ENCODE measurements at places on chromosomes 16 and 17. TPM values are rescaled to one million over a fixed set of nuclear protein-coding genes. Genes with fewer than 3 reads are reported as not detected.
A peak's percentile ranks its signal among the peaks of the same experiment; 100 is the strongest.

GRCh38 chr16:74936902-74937560 lies 47.9 kb downstream of the WDR59 start:
- H3K27ac ChIP-seq: no peak overlapping the region
- no peak overlapping the region for H3K4me3 ChIP-seq
- no peak for DNase-seq
- H3K4me1 ChIP-seq: no peaks in the 10 kb centered on the region

CTCF gene
- 60.6 TPM for total RNA-seq

DNA sequence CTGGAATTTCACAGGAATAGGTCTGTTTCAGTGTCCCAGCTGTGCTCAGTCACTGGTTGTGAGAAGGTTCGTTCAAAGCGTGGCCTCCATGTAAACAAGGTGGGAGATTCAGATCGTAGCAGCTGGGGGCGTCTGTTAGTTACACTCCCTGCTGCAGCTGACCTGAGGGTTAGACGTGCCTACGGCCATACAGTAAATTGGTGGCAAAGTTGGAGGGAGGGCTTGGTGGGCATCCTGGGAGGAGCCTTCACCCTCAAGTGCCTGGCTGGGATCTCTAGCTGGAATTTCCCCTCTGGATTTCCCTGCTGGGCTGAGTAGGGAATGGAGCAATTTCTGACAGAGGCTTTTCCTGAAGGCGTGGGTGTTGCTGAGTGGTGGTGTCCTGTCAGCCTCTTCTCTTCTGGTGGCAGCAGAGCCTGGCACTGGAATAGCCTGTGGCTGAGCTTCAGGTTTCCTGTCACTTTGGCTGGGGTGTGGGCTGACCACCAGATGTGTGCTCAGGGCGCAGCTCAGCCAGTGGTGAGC lies 6.4 kb downstream of the FCSK start:
- H3K27ac ChIP-seq: peak overlapping the region; percentile 33
- no peaks in the 10 kb centered on the region for H3K27me3 ChIP-seq
- no peak for DNase-seq

GRCh38 chr17:8128125-8128784 lies 4.3 kb upstream of the HES7 start:
- no peak for DNase-seq
- H3K27me3 ChIP-seq: peaks cover 68% of the 10 kb centered on the region
- no peak overlapping the region for H3K4me3 ChIP-seq
- H3K36me3 ChIP-seq: no peaks in the 10 kb centered on the region
- H3K4me1 ChIP-seq: peaks cover 23% of the 10 kb centered on the region

DNA sequence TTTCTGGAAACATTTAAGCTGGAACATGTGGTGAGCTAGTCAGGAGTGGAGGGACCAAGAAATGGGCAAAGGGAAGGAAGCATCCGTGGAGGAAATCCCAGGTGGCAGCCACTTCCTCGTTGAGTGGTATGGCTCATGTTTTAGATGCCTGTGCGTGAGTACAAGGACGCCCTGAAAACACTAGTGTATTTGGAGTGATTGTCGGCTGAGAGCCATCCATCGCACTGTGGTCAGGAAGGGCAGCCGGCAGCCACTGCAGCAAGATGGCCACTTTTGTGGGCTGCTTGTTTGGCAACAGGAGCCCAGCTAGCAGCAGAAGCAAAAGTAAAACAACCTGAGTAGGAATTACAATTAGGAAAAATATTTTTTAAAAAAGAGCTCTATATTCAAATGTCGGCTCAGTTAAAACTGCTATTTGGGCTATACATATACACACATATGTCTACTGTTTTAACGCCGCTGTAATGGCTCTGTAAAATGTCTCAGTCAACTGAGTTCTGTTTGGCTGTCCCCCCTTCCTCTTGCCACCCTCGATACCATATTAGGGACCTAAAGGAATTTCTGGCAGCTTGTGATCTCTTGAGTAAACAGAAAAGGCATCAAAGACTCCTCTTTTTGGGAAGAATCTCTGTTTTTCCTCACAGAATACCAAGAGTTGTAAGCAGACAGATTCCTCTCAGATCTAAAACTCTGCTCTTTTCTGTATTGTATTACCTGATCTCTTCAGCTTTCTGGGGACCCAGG lies 39.2 kb downstream of the BRD7 start:
- H3K36me3 ChIP-seq: peaks cover 47% of the 10 kb centered on the region
- no peaks in the 10 kb centered on the region for H3K27me3 ChIP-seq
- no peak overlapping the region for H3K27ac ChIP-seq
- DNase-seq: no peak

CCL5 gene
- total RNA-seq: 0.17 TPM

DNA sequence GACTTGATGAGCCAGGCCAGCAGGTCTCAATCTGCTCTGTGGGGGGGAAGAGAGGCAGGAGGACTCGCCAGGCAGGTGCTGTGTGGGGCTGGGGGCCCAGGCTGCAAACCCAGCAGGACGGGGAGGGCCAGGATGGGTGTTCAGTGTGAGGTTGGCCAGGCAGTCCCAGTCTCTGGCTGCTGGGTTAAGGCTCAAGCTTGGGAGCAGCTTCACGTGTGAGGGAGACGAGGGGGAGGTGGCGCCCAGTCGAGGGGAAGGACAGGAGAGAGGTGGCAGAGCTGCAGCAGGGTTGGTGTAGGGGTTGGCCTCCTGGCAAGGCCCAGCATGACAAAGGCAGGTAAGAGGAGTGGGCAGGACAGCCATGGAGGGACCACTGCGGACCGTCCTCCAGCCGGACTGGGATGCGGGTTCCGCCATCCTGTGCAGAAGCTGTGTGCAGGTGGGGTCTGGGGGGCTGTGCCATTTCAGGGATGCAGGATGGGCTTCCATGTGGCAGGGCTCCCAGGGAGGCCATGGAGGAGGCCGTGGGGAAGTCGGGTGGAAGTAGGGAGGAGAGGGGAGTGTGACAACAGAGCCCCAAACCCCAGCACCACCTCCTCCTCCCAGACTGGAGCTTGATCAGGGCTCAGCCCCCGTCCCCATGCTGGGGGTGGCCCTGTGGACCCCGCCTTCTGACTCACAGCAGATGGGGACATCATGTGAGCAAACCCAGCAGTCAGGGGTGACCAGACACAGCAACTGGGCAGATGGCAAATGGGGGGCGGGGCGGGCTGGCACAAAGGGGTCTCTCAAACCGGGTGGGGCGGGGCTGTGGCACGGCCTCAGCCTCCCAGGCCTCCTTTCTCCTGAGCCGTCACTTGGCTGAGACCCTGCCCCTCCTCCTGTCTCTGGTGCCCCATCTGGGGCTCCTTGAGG lies 2.8 kb downstream of the ADGRG1 start:
- H3K4me1 ChIP-seq: peaks cover 21% of the 10 kb centered on the region
- H3K27ac ChIP-seq: no peak overlapping the region
- DNase-seq: no peak
- H3K4me3 ChIP-seq: no peak overlapping the region

DNA sequence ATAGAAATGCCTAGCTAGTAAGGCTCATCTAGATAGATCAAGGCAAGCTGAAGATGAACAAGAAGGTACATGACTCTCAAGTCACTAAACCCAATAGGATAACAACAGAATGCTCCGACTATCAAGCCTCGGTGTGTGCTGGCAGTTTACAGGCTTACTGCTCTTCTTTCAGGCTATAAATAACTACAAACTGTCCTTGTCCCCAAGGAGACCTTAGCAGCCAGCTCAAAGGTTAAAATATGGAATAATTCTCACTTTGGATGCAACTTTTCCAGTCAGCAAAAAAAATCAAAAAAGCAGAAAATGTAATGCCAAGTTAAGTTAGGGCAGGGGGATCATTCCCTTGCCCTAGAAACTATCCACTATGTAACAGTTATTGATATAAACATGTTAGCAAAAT lies 44.6 kb downstream of the SPOP start:
- DNase-seq: no peak
- H3K27me3 ChIP-seq: no peaks in the 10 kb centered on the region
- peaks cover 24% of the 10 kb centered on the region for H3K4me1 ChIP-seq
- H3K4me3 ChIP-seq: no peak overlapping the region
- H3K27ac ChIP-seq: peak overlapping the region; percentile 88

GRCh38 chr17:17975436-17975835 lies 2.8 kb downstream of the DRC3 start:
- 0 out of 2 replicates have a peak, but pooled peaks cover 6% of the 10 kb centered on the region for H3K4me1 ChIP-seq
- DNase-seq: no peak
- no peak overlapping the region for H3K4me3 ChIP-seq
- no peaks in the 10 kb centered on the region for H3K27me3 ChIP-seq

DNA sequence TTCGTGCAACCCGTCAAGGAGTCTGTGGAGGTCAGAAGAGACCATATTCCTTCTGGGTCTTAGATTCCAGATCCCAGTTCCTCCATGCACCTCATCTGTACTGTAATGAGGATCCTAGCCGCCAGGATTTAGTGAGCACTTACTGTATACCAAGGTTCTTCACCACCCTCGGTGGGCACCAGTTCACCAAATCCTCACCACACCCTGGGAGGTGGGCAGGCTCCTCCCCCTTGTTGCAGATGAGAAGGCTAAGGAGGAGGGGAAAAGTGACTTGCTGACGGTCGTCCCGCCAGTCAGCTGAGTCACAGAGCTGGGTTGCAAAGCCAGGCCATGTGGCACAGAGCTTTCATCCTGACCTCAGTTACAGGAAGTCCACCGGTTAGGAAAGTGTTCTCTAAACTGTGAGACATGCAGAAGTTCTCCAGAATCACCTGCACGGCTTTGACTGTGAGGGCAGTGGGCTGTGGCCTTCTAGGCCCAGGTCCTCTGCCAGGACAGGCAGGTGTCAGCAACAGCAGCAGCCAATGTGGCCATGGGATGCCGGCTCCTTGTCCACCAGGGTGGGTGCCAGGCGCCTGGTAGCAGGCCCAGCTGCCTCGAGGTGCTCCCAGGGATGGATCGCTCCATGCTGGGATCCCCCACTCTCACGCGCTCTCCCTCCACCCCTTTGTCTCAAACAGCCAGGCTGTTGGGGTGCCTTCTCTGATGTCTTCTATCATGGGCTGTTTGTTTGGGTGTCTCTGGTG lies 240.3 kb upstream of the GSE1 start:
- peaks cover 2% of the 10 kb centered on the region for H3K4me1 ChIP-seq
- H3K36me3 ChIP-seq: no peaks in the 10 kb centered on the region
- H3K27me3 ChIP-seq: peaks cover 3% of the 10 kb centered on the region
- no peak for DNase-seq
- peak overlapping the region; percentile 36 for H3K27ac ChIP-seq
- no peak overlapping the region for H3K4me3 ChIP-seq

DNAH17 gene
- 0.87 TPM for total RNA-seq

GAA gene
- 97.7 TPM for total RNA-seq

TMEM88 gene
- total RNA-seq: 3.9 TPM

ZNF385C gene
- total RNA-seq: 3.7 TPM

DNA sequence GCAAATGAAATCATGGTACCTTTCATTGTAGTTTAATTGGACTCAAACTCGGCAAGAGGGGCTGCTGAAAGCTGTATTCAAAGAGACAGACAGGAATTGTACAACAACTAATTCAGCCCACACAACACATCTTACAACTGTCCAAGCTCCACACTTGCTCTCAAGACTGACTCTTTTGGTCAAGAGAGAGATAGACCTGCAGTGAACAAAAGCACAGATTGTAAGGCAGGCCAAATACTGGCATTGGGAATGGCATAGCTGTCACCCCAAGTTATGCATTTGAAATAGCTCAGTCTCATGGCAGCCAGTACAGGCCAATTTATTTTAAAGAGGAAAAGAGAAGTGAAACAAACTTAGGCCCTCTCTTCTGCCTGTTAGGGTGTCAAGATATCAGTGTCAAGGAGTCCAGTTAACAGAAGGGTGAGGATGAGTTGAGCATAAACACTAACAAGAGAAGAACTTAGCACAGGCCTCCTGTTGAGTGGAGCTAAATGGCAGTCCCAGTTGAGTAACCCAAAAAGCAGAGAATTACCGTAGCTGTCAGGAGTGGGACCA lies 215.7 kb downstream of the IRX3 start:
- no peak overlapping the region for H3K27ac ChIP-seq
- H3K27me3 ChIP-seq: no peaks in the 10 kb centered on the region
- H3K4me1 ChIP-seq: peaks cover 36% of the 10 kb centered on the region
- no peaks in the 10 kb centered on the region for H3K36me3 ChIP-seq

GRCh38 chr16:88473666-88474534 lies 20.8 kb downstream of the ZFPM1 start:
- H3K4me3 ChIP-seq: no peak overlapping the region
- H3K36me3 ChIP-seq: no peaks in the 10 kb centered on the region
- no peak overlapping the region for H3K27ac ChIP-seq
- peaks cover 4% of the 10 kb centered on the region for H3K4me1 ChIP-seq
- no peaks in the 10 kb centered on the region for H3K27me3 ChIP-seq
- DNase-seq: no peak

HOXB2 gene
- total RNA-seq: 1.3 TPM

CLDN9 gene
- total RNA-seq: 0.92 TPM

- H3K4me3 ChIP-seq: no peak overlapping the region
- no peak for DNase-seq
- peaks cover 25% of the 10 kb centered on the region for H3K4me1 ChIP-seq
- no peaks in the 10 kb centered on the region for H3K27me3 ChIP-seq
Measured at GRCh38 chr16:58510776-58511628, 4.3 kb upstream of the SETD6 start.

DNA sequence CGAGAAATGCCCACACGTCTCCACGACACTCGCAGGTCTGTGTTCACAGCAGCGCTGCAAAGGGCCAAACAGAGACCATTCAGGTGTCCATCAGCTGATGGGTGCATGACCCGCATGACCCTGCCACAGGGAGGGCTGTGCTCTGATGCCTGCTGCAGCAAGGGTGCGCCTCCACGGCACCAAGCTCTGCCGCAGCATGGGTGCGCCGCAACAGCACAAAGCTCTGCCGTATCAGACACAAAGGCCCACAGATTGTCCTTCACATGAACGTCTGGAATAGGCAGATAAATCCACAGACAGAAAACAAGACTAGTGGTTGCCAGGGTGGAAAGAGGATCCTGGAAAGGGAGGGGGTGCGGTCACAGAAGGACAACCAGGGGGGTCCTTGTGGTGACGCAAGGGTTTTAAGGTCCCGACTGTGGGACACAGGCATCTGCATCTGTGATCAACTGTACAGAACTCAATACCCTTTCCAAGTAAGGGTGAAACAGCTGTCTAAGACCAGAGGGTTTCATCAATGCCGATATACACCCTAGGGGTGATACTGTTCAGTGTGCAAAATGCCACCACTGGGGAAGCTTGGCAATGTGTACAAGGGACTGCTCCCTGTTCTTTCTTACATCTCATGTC lies 121.0 kb downstream of the ANKRD11 start:
- no peak for DNase-seq
- H3K27me3 ChIP-seq: no peaks in the 10 kb centered on the region
- peaks cover 69% of the 10 kb centered on the region for H3K4me1 ChIP-seq
- no peak overlapping the region for H3K4me3 ChIP-seq
- H3K36me3 ChIP-seq: no peaks in the 10 kb centered on the region

DNA sequence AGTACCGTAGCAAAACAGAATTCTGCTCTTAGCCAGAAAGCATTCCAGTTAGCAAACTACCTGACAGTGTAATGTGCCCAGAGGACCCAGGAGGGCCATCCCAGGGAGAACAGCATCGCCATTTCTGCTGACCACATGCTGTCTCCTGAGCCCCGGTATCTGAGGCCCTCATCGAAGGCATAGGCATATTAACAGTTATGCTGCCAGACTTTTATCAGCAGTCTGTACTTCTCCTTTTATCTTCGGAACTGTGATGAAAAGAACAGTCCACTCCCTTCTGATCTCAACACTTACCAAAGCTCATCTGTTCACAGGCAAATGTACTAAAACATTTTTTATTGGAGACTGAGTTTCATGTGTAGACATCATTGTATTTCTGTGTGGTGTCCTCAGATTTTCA lies 236.4 kb downstream of the PRKCA start:
- peaks cover 57% of the 10 kb centered on the region for H3K4me1 ChIP-seq
- DNase-seq: no peak
- H3K27ac ChIP-seq: peak overlapping the region; percentile 18
- H3K4me3 ChIP-seq: no peak overlapping the region
- H3K27me3 ChIP-seq: no peaks in the 10 kb centered on the region

- peaks cover 45% of the 10 kb centered on the region for H3K4me1 ChIP-seq
- no peak overlapping the region for H3K27ac ChIP-seq
- DNase-seq: no peak
- no peaks in the 10 kb centered on the region for H3K27me3 ChIP-seq
- H3K4me3 ChIP-seq: no peak overlapping the region
- no peaks in the 10 kb centered on the region for H3K36me3 ChIP-seq
Measured at GRCh38 chr16:67917852-67918236, 13.8 kb downstream of the CTRL start.

ST6GALNAC2 gene
- not detected for total RNA-seq

All from WTC11 (cell line).